PC-3 (cell line): ENCODE measurements at places on chromosomes 5 and 9. TPM values are rescaled to one million over a fixed set of nuclear protein-coding genes. Genes with fewer than 3 reads are reported as not detected.

- no peak overlapping the region for H3K27ac ChIP-seq
- H3K4me3 ChIP-seq = no peak overlapping the region
- H3K27me3 ChIP-seq = no peaks in the 10 kb centered on the region
- no peaks in the 10 kb centered on the region for H3K36me3 ChIP-seq
- DNase-seq = no peak
- H3K4me1 ChIP-seq = no peaks in the 10 kb centered on the region
Observed at GRCh38 chr9:12060067-12060466, 633.1 kb upstream of the TYRP1 start.

- H3K36me3 ChIP-seq = no peaks in the 10 kb centered on the region
- H3K27ac ChIP-seq = no peak overlapping the region
- DNase-seq = no peak
- H3K27me3 ChIP-seq = no peaks in the 10 kb centered on the region
Observed at GRCh38 chr9:97830884-97831829, 21.9 kb upstream of the FOXE1 start.

DNA sequence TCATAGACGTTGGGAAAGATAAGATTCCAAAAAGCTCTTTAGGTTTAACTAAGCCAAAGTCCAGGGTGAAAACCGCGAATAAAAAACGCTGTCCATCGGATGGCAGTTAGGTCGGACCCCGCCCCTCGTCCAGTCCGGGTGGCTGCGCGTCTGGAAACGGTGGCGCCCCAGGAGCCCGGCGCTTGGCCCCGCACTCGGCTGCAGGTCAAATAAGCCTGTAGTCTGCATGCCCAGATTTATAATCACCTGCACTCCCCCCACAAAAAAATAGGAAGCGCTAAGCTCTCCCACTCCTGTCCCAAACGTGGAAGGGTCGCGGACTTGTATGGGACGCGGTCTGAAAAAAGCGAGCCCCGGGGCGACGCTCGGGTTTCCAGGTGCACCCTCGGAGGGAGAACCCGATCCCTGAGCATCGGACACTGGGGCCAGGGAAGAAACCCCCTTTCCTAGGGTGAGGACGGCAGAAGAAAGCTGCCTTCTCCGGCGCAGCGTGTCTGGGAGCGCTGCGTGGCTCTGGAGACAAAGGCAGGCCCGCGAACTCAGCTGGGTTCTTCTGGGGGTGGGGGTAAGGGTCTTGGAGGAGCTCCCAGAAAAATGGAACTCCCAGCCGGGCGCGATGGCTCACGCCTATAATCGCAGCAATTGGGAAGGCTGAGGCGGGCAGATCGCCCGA is 923 bp upstream of the ZBTB5 start:
- H3K4me3 ChIP-seq = peak overlapping the region; percentile 78
- H3K27ac ChIP-seq = peak overlapping the region; percentile 74
- DNase-seq = no peak
- H3K36me3 ChIP-seq = no peaks in the 10 kb centered on the region

DNA sequence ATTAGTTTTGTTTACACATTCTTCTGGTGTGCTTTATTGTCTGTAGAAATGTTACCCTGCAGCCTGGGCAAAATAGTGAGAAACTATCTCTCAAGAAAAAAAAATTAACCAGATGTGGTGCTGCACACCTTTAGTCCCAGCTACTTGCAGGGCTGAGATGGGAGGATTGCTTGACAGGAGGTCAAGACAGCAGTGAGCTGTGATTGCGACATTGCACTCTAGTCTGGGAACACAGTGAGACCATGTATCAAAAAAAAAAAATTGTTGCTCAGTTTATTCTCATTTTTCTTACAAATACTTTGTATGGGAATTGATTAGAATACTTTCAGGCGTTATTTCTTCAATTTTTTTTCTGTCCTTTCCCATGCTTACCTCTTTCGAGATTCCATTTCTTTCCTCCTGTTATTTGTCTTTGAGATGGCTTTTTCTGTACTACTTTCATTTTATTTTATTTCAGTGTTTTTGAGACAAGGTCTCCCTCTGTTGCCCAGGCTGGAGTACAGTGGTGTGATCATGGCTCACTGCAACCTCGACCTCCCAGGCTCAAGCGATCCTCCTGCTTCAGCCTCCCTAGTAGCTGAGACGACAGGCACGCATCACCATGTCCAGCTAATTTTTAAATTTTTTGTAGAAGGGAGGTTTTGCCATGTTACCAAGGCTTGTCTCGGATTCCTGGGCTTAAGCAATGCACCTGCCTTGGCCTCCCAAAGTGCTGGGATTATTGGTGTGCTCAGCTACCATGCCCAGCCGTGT is 24.9 kb downstream of the TENT2 start:
- no peak overlapping the region for H3K4me3 ChIP-seq
- DNase-seq = no peak
- H3K36me3 ChIP-seq = peaks cover 7% of the 10 kb centered on the region; the same call in 1 of the 2 replicates
- H3K27ac ChIP-seq = no peak overlapping the region
- no peaks in the 10 kb centered on the region for H3K27me3 ChIP-seq
- H3K4me1 ChIP-seq = no peaks in the 10 kb centered on the region

GRCh38 chr5:32254881-32255539 is 57.7 kb downstream of the MTMR12 start:
- no peak for DNase-seq
- no peak overlapping the region for H3K4me3 ChIP-seq
- peaks cover 32% of the 10 kb centered on the region for H3K36me3 ChIP-seq
- H3K27ac ChIP-seq = no peak overlapping the region
- no peaks in the 10 kb centered on the region for H3K27me3 ChIP-seq
- H3K4me1 ChIP-seq = no peaks in the 10 kb centered on the region

DNA sequence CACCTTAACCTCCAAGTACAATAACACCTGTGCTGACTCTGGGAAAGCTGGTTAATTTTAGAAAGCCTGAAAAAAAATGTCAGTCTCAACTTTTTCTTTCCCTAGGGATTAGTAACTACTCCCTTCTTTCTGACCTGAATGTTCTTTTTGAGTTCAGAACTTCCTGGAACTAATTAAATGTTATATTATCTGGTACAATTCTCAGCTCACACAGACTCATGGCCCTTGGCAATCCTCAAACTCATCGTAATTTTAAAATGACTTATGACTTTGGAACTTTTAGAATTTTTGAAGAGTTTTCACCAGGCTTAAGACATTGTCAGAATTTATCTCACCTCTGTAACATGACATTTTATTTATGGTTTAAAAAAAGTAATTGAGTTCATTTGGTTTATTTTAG is 315.0 kb downstream of the FER start:
- no peak for DNase-seq
- no peaks in the 10 kb centered on the region for H3K36me3 ChIP-seq
- no peak overlapping the region for H3K27ac ChIP-seq
- H3K27me3 ChIP-seq = no peaks in the 10 kb centered on the region
- H3K4me1 ChIP-seq = no peaks in the 10 kb centered on the region
- no peak overlapping the region for H3K4me3 ChIP-seq

DNA sequence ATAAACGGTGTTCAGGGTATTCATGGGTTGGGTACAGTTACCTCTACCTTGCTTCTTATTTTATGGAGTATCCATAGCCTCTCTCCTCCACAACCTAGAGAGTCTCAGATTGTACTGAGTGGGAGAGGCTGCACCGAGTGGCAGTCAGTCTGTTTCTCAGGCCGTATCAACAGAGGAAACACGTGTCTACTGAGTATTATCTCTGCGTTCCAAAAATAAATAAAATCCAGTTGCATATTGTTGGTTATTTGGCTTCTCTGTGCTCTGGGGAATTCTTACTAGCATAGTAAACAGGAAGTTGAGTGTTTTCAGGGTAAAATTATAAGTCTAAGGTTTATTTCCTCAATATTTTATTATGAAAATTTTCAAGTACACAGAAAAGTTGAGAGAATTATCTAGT is 231.0 kb downstream of the ARHGEF28 start:
- no peak overlapping the region for H3K4me3 ChIP-seq
- no peak for DNase-seq
- no peaks in the 10 kb centered on the region for H3K36me3 ChIP-seq
- H3K27ac ChIP-seq = no peak overlapping the region

GRCh38 chr9:117916291-117916690 is 212.1 kb downstream of the TLR4 start:
- no peak for DNase-seq
- no peak overlapping the region for H3K4me3 ChIP-seq
- H3K4me1 ChIP-seq = no peaks in the 10 kb centered on the region
- H3K27me3 ChIP-seq = no peaks in the 10 kb centered on the region

DNA sequence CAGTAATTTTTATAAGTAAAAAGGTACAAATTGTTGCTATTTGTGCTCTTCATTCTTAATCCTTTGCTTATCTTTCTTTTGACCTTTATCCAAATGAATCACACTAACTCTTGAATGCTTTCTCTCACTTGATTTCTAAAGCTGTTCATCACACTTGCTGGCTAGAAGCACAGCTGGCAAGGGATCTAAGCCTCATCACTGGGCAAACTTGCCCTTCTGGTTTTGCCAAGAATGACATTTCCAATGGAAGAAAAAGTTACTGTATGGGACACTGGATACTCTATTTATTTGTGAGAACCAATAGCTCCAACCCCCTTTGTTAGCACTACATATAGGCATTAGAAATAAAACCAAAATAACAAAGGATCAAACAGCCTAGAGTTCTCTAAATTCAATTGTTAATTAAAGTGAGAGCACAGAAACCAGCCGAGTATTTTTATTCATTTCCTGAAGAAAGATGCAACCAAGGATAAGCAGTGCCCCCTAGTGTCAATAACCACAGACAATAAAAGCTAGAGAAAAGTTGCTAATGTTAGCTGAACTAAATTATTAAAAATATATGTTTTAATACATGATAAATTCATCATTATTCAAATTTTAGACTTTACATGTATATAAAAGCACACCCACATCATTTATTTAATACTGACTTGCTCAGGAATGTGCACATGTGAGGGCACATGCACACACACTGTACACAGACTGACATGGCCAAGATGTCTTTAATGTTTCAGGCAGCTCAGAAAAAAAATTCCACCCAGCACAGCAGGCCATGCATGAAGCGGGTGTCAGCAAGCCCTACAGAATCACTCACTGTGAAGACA is 59.8 kb upstream of the POU5F2 start:
- H3K27ac ChIP-seq = no peak overlapping the region
- H3K27me3 ChIP-seq = no peaks in the 10 kb centered on the region
- no peaks in the 10 kb centered on the region for H3K36me3 ChIP-seq

- no peak overlapping the region for H3K4me3 ChIP-seq
- H3K36me3 ChIP-seq = no peaks in the 10 kb centered on the region
- no peak for DNase-seq
- no peaks in the 10 kb centered on the region for H3K27me3 ChIP-seq
- no peak overlapping the region for H3K27ac ChIP-seq
- no peaks in the 10 kb centered on the region for H3K4me1 ChIP-seq
Observed at GRCh38 chr9:3458806-3459475, 66.9 kb downstream of the RFX3 start.

GRCh38 chr5:129125819-129126218 is 31.3 kb downstream of the ISOC1 start:
- no peak overlapping the region for H3K4me3 ChIP-seq
- no peak overlapping the region for H3K27ac ChIP-seq
- DNase-seq = no peak
- 0 out of 2 replicates have a peak, but pooled peaks cover 9% of the 10 kb centered on the region for H3K4me1 ChIP-seq
- no peaks in the 10 kb centered on the region for H3K36me3 ChIP-seq

- DNase-seq = no peak
- H3K4me1 ChIP-seq = 0 out of 2 replicates have a peak, but pooled peaks cover 4% of the 10 kb centered on the region
- H3K36me3 ChIP-seq = no peaks in the 10 kb centered on the region
- no peak overlapping the region for H3K27ac ChIP-seq
Observed at GRCh38 chr5:114210662-114211061, 151.2 kb upstream of the KCNN2 start.

DNA sequence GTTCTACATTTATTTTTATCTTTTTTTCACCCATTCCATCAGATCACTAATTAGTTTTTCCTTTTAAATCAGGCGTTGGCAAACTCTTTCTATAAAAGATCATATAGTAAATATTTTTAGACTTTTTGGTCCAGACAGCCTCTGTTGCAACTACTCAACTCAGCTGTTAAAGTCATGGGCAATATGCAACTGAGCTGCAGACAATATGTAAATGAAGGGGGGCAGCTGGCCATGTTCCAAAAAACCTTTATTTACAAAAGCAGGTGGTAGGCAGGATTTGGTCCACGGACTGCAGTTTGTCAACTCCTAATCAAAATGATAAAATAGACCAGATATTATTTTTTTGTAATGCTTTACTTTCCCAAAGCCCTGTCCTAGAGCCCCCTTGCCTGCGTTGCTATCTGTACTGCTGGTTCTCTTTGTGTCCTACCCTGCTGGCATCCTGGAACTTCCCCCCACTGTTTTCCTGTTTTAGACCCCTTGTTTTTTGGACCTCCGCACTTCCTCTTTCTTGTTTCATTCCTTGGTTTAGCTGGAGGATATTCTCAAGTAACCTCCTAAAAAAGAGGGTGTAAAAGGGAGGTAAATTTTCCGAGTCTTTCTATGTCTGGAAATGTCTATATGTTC is 24.7 kb upstream of the TNFSF8 start:
- H3K27me3 ChIP-seq = no peaks in the 10 kb centered on the region
- no peaks in the 10 kb centered on the region for H3K36me3 ChIP-seq
- DNase-seq = no peak
- no peak overlapping the region for H3K4me3 ChIP-seq

DNA sequence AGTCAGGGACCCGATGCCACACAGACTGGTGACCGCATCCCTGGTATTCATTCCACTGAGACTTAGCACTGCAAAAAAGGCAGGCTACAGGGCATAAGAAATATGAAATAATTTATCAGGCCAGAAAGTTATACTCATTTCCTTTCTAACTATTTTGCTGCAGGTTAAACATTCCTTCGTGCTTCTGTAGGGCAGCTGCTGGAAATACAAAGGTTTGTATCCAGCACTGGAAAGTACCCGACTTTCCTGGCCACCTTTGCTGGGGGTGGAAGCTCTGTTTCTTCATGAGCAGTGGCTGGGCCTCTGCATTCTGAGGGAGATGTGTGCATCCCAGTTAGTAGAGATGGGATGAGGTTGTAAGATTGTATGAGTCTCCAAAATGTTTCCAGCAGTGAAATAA is 478.6 kb upstream of the WWC1 start:
- no peaks in the 10 kb centered on the region for H3K4me1 ChIP-seq
- peaks cover 35% of the 10 kb centered on the region for H3K27me3 ChIP-seq
- H3K36me3 ChIP-seq = no peaks in the 10 kb centered on the region
- no peak overlapping the region for H3K27ac ChIP-seq

- peak; percentile 91 for DNase-seq
- H3K27me3 ChIP-seq = no peaks in the 10 kb centered on the region
- H3K36me3 ChIP-seq = no peaks in the 10 kb centered on the region
- H3K27ac ChIP-seq = peak within 1 kb of the TSS; percentile 36; the same call in 1 of the 2 replicates
- peaks cover 10% of the 10 kb centered on the region; the same call in 1 of the 2 replicates for H3K4me1 ChIP-seq
- peak within 1 kb of the TSS; percentile 88 for H3K4me3 ChIP-seq
Observed at GRCh38 chr9:77177143-77177893, at the start of gene VPS13A. TSS of gene VPS13A (plus strand) at chr9:77177534. CDS start at chr9:77177705, 171 bp downstream.

DNA sequence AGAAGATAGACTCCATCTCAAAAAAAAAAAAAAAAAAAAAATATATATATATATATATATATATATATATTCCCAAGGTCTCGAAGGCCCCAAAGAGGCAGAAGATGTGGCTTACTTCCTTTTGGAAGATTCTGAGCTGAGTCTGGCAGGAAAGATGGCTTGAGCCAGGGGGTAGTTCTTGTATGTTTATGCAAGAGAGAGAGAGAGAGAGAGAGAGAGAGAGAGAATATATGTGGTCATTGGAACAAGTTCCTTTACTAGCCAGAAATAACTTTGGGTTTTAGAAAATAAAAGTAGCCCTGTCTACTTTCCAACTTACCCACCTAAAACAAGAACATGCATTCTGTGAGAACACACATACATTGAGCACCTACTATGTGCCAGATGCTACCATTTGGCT is 17.6 kb downstream of the NCS1 start:
- DNase-seq = no peak
- H3K27me3 ChIP-seq = no peaks in the 10 kb centered on the region
- H3K4me3 ChIP-seq = no peak overlapping the region

The LTC4S gene
- 1.5 and 3.6 TPM in 2 replicates for total RNA-seq

The SLCO4C1 gene
- not detected in 2 replicates for total RNA-seq

The NSD1 gene
- total RNA-seq = 48.9 and 70.5 TPM in 2 replicates
